ENCODE measurements at places on chromosomes 13 and 19.
A peak's percentile ranks its signal among the peaks of the same experiment; 100 is the strongest.

GRCh38 chr13:89136678-89137077 lies 1465.5 kb downstream of the SLITRK5 start:
- no peak for DNase-seq

- peak; percentile 22 for DNase-seq
Measured at GRCh38 chr19:41998246-41999020, 4.4 kb upstream of the ATP1A3 start.

DNA sequence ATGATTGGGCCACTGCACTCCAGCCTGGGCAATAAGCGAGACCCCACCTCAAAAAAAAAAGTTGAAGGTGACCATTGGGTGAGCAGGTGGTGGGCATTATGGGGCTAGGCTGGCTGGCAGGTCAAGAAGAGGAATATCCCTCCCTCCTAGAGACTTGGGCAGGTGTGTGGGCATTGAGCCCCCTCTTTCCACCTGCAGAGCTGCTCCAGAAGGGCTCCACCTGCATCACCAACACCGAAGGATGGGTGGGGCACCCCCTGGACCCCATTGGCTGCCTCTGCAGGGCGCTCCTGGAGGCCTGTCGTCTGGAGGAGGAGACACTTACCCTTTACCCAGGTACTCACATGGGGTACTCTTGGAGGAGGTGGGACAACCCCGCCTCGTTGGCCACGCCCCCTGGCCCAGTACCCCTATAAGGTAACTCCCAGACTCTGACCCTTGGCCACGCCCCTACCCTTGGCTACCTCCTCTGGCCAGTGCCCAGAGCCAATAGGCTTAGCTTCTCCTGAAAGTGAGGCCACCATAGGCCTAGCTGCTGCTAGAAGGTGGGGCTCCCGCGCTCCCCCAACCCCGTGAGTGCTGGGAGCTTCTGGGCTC lies 21.9 kb downstream of the ZSWIM4 start:
- no peak for DNase-seq

DNA sequence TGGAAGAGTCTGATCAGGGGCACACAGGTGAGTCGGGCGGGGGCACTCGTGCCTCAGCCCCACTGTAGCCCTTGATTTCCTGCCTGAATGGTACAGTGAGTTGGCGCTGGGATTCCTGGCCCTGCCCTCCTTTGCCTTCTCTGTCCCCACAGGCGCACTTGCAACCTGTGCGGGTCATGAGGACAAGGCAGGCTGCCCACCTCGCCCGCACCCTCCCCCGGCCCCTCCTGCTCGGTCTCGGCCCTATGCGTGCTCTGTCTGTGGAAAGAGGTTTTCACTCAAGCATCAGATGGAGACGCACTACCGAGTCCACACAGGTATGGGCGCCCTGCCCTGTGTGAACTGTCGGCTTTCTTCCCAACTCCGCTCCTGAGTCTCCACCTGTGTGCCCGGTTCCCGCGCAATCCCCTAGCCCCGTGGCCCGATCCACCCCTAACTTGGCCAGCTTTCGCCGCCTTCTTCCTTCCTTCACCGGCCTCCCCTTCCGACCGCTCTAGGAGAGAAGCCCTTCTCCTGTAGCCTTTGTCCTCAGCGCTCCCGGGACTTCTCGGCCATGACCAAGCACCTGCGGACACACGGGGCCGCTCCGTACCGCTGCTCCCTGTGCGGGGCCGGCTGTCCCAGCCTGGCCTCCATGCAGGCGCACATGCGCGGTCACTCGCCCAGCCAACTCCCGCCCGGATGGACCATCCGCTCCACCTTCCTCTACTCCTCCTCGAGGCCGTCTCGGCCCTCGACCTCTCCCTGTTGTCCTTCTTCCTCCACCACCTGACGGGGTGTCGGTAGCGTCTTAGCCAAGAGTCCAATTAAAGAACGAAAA lies 1.6 kb upstream of the KMT2B start:
- no peak for DNase-seq

GRCh38 chr19:19033426-19034203 lies at the start of the genes ARMC6 and SUGP2:
TSS of gene ARMC6 (plus strand) at chr19:19033603. CDS start at chr19:19034210, 607 bp downstream.
TSS of gene SUGP2 (minus strand) at chr19:19033517. CDS start at chr19:19031071, 2,446 bp downstream.
- peak; percentile 68 for DNase-seq

GRCh38 chr13:59343993-59344822 lies 819.5 kb downstream of the DIAPH3 start:
- no peak for DNase-seq

DNA sequence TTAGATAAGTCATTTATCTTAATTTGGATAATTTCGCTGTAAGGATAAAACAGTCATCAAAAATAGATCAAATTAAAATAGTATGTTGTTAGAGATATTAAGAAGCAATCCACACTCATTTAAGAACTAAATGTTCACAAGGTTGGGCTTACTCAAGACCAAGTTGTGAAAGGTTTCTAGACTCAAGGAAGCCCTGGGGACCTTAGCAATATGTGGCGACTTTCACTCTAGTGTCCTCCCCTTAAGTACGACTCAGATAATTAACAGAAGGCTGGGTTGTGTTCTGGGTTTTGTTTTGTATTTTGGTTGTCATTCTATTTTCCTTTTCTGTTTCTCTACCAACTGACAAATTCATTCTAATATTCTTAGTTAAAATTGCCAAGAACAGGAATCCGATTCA lies 1008.0 kb downstream of the PCDH9 start:
- no peak for DNase-seq

- DNase-seq: no peak
Measured at GRCh38 chr13:112877539-112877938, 91.5 kb upstream of the MCF2L start.

DNA sequence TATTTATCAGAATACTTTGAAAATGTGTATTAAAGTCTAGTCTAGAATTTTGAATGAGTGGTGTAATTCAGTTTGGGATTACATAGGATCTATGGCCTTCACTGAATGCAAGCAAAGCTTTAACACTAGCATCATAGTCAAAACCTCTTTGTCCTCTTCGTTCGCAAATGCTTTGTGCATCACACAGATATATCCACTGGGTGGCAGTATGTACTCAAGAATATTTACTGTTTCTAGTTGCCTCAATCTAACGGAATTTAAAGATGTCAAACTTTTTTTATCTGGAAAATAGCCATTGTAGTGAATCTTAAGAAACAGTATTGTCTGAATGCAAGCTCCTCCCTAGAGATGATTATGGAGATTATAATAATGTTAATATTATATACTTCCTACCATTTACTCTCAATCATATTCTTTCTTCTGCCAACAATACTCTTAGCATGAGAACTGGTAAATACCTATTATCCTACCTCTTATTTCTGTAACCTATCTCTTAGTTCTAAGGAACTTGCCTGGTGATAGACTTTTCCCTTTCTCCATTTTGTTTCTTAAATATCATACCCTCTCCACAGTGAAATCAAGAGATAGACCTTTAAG lies 25.8 kb downstream of the LACC1 start:
- DNase-seq: no peak

- DNase-seq: no peak
Measured at GRCh38 chr13:40581277-40581579, 85.2 kb downstream of the FOXO1 start.

DNA sequence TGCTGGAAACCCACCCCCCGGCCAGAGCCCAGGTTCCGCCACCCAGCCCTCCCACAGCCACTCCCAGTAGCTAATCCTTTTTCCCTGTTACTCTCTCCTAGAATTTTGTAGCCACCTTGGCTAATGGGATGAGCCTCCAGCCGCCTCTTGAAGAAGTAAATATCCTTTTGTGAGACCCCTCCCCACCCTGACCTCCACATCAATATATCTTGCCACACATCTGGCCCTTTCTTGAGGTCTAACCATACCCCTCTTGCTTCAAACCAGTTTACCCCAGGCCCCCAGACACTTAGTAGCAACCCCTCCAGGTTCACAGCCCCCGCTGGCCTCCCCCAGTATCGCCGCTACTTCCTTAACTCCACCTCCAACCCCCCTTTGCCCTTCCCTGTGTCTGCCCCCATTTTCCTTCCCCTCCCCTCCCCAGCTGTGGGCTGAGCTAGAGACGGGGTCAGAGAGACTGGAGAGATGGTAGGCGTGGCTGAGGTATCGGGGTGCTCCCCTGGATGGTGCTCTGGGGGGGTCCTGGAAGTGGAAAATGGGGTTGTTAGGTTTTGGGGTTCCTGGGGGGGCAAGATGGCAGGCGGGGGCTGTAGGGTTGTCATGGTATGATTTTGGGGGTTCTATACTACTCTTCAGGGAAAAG lies 2.8 kb downstream of the PRMT1 start:
- DNase-seq: no peak

DNA sequence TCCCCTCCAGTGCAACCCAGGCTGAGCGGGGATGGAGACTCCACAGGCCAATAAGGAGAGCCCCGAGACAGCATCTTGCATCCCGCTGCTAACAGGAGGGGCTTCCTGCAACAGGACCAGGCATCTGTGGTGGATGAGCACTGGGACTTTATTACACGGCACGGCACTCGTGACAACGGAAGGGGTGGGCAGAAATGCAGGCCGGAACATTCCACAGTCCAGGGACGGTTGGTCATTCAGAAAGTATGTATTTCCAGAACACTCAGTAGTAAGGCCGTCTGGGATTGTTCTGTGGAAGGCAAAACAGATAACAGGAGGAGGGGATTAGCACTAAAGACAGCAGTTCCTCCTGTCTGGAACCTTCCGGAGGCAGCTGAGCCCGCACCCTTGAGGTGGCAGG lies 3.3 kb upstream of the TM6SF2 start:
- DNase-seq: no peak

DNA sequence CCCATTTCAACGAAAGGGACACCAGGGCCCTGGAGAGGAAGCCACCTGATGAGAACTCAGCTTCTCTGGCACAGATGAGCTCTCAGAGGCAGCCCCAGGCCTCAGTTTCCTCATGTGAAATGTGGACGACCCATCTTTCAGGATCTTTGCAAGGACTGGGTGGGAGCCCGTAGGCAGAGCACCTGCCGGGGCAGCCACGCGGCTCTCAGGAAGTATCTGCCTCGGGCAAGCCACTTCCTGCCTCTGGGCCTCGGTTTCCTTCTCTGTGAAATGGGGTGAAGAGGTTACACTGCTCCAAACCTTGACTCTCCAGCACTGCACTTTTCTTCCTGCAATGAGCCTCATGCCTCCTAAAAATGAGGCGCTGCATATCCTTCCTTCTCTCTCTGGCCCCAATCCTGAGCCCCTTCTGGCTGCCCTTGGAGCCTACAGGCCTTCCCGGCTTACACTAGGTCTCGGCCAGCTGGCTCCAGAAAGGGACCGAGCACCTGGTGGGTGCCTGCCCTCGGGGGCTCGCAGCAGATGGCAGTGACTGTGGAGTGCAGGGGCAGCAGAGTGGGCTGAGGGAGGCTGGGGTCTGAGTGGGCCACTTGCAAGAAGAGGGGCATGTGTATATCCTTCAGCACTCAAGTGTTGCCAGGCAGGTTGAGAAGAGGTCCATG lies 3.5 kb downstream of the SSBP4 start:
- no peak for DNase-seq

GRCh38 chr19:13834244-13835069 lies 39.2 kb downstream of the ZSWIM4 start:
- no peak for DNase-seq

GRCh38 chr19:48351341-48351752 lies 12.4 kb downstream of the TMEM143 start:
- DNase-seq: peak; percentile 70

DNA sequence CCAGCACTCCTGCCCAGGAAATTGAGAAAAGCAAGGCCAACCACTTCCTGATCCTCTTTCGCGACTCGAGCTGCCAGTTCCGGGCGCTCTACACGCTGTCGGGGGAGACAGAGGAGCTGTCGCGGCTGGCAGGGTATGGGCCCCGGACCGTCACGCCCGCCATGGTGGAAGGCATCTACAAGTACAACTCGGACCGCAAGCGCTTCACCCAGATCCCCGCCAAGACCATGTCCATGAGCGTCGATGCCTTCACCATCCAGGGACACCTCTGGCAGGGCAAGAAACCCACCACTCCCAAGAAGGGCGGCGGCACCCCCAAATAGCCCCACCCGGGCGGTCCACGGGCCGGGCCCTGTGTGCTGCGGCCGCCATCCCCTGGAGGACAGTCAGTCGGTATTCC lies 11.6 kb downstream of the XAB2 start:
- DNase-seq: no peak

DNA sequence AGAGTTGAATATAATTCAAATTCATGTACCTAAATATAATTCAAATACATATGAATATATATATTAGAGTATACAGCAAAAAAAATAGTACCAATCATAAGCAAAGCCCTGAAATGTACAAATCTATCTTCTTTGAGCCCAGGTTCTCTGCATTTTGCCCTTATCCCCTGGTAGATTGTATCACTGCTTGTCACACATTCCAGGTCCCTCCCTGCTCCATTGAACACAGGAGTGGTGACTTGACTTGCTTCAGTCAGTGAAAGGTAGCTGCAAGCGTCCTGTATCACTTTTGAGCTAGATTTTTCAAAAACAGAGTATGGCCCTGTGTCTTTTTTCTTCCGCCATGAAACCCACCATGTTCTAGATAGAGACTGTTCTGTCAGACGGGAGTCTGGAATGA lies 369.4 kb downstream of the LIG4 start:
- DNase-seq: no peak

- DNase-seq: no peak
Measured at GRCh38 chr13:99572921-99573320, 71.6 kb downstream of the TM9SF2 start.

DNA sequence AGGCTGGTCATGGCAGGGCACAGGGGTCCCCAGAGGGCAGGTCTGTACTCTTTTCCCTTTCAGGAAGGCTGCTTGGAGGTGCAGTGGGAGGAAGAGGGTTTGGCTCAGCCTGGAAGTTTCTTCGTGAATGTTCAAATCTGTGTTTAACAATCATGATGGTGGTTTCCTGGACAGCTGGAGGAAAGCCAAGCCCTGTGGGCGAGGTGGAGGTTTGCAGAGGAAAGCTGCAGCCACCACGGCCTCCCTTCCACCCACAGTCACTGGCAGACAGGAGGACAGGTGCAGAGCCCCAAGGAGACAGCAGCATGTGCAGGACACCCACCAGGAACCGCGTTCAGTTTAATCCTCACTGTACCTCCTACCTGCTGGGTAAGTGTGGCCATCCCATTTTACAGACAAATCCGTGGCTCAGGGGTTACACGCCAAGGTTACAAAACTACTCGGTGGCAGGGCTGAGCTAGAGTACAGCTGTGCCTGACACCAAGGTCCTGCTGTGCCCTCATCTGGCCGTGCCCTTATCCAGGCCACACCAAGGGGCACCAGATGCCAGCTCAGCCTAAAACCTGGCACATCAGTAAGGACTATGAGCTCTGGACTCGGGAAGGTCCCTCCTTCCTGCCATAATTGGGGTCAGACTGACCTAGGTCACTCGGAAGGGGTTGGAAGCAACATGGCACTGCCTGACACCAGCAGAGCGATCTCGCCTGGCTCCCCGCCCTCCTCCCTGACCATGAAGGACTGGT lies 34.1 kb downstream of the SUGP2 start:
- DNase-seq: no peak

GRCh38 chr13:92602560-92602959 lies 624.0 kb upstream of the GPC6 start:
- DNase-seq: no peak

All from stimulated activated CD8-positive, alpha-beta memory T cell treated with anti-CD3 and anti-CD28 coated beads, Interleukin-7, amount 100 ng/mL, for 1 hour (primary cell).